H7 (cell line): ENCODE measurements at places on chromosomes 2 and 18.
A peak's percentile ranks its signal among the peaks of the same experiment; 100 is the strongest.

DNA sequence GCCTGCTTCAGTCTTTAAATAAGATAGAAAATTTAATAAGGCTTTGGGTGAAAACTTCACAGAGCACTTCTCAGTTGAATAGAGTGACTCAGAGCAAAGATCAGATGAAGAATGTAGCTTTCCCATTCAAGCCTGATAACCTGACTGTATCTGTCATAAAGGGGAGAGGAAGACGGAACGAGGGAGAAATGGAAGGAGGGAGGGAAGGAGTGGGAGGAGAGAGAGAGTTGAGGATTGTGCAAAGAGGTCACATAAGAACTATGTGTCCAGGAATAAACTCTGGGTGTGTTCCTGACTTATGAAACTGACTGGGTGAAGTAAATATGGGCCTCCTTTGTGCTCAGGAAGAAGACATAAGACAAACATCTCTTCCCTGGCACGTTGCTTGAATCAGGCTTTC lies 385.5 kb downstream of the LPIN1 start:
- DNase-seq, result no peak

- no peak for DNase-seq
Measured at GRCh38 chr2:240140511-240140910, at the start of gene OTOS. OTOS (minus strand) TSS chr2:240140658; CDS start chr2:240140326, 332 bp downstream.

- no peak for DNase-seq
Measured at GRCh38 chr2:232529806-232530547, 4.0 kb downstream of the CHRND start.

- DNase-seq, result no peak
Measured at GRCh38 chr18:33146014-33146413, 294.5 kb downstream of the CCDC178 start.

- no peak for DNase-seq
Measured at GRCh38 chr2:68762100-68762499, 27.5 kb downstream of the ARHGAP25 start.

- DNase-seq, result no peak
Measured at GRCh38 chr18:10274301-10274700, 180.1 kb upstream of the APCDD1 start.

GRCh38 chr2:175432021-175432420 lies 250.5 kb upstream of the ATP5MC3 start:
- DNase-seq, result no peak

GRCh38 chr2:8541636-8542035 lies 140.2 kb upstream of the ID2 start:
- DNase-seq, result no peak

DNA sequence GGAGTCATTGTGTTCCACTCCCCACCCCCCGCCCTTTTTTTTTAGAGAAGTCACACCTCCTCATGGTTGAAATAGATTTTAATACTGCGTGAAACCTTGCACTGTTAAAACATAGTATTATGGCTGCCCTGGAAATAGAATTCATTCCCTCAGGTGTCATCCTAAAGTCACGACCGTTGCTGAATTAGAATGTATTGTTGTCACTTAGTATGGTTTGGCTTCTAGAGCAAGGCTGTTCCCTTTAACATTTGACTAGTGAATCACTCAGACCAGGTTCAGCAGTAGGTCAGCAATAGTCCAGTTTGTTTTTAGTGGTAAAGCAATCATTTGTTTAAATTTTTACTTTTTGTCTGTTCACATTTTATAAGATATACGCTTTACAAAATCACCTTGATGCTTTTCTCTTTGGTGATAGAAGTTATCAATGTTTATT lies 1.2 kb downstream of the BABAM2 start:
- no peak for DNase-seq

DNA sequence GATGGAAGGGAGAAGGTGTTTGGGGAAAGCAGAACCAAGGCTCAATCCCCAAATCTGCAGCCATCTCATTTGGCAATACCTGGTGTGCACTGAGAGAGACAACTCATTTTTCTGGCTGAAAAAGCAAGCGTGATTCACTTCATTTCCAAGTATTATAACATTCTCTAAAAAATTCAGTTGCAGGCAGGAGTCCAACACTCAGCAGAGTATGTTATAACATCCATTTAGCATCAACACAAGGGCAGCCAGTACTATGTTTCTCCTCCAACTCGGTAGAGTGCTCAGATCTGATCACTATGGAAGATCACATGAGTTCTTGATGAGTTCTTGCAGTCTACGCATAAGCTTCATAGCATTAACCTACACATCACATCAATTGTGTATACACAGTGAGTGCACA lies 99.4 kb upstream of the PID1 start:
- no peak for DNase-seq

DNA sequence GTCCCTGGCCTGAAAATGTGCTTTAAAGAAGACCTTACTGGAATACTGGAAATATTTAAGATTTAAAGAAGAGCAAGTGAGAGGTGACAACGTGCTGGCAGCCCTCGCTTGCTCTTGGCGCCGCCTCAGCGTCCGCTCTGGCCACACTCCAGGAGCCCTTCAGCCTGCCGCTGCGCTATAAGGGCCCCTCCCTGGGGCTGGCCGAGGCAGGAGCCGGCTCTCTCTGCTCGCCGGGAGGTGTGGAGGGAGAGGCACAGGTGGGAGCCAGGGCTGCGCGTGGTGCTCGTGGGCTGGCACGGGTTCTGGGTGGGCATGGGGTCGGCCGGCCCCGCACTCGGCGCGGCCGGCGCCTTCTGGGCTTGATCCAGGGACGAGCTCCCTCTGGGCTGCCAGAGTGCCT lies 2.9 kb upstream of the COQ10B start:
- no peak for DNase-seq

DNA sequence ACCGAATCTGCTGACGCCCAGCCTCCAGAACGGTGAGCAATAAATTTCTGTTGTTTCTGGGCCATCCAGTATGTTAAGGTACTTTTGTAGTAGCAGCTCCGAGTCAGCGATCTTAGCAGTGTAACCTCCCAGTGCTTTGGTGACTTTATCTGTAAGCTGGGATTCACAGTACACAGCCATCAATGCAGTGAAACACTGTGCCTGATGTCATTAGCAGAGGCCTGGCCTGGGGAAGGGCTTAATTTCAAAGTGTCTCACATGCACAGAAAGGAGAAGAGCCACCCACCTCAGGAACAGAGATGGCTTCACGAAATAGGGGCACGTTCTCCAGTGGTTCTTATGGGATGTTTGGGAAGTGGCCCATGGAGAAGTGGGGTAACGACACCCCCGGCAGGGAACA lies 281.2 kb downstream of the PHLPP1 start:
- no peak for DNase-seq

DNA sequence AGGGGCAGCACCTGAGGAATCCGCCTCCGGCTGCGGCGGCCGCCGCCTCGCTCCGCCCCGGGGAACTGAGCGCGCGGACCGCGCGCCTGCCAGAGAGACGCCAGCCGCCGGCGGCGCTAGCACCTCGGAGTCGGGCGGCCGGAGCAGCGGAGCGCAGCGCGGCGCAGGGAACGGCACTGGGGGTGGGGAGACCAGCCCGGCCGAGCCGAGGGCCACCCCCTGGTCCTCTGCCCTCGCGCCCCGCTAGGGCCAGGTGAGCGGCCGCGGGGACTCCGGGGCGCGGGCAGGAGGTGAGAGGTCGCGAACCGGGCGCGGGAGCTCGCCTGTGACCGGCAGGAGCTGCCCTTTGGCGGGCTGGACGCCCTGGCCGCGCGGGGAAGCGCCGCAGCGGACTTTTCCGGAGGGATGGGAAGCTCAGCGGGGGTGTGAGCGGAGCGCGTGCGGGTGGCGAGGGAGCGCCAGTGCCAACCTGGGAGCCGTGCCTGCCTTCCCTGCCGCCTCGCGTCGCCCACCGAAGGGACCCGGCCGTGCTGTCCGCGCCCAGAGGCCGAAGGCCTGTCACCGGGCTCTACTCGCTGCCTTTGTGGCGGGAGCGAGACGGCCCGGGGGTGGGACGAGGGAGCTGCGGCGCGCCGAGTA lies at the start of gene GREB1L:
TSS of gene GREB1L (plus strand) at position 92 of the 639 bp plus-strand sequence. CDS start 141,287 bp downstream, outside the sequence.
- DNase-seq, result peak; percentile 90

DNA sequence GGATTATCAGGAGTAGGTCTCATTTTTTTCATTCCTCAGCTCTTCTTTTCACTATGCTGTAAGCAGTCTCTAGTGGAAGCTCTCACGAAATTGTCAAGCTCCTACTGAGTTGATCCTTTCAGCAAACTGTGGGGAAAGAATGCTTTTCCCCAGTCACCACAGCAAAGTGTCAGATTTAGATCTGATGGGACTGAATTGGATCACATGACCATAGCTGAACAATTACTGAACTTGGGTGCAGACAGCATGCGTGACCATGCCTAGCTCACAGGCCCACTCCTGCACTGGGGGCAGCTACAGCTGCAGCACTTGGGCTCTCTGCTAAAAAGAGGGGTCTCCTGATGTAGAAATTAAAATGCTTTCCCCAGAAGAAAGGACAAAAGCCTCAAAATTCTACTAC lies 3.1 kb downstream of the ARHGAP15 start:
- DNase-seq, result no peak

DNA sequence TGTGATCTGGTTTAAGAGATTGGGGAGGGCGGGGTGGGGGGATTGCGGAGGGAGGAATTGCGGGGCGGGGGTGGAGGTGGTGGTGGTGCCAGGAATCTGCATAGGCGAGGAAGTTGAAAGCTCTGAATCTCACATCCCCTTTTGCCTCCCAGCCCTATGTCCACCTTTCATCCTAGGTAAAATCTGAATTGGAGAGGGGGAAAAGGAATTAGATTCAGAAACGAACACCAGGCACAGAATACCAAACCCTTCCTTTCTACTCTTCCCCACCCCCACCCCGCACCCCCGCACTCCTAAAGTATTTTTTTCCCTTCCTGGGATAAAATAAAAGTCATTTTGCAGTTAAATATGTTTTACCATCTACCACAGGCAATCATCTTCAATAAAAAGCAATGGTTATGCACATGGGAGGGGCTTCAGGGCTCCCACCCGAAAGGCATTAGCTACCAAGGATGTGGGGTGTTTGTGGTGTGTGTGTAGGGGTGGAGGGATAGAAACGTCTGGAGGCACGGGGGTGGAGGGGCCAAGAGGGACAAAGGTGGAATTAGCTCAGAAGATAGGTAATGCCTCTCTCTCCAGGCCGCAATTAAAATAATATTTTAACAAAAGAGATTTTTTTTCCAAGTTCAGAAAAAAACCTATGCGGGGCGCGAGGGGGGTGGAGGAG lies 1.8 kb downstream of the IGFBP5 start:
- DNase-seq, result no peak

- no peak for DNase-seq
Measured at GRCh38 chr2:187594801-187595200, 40.6 kb upstream of the TFPI start.

DNA sequence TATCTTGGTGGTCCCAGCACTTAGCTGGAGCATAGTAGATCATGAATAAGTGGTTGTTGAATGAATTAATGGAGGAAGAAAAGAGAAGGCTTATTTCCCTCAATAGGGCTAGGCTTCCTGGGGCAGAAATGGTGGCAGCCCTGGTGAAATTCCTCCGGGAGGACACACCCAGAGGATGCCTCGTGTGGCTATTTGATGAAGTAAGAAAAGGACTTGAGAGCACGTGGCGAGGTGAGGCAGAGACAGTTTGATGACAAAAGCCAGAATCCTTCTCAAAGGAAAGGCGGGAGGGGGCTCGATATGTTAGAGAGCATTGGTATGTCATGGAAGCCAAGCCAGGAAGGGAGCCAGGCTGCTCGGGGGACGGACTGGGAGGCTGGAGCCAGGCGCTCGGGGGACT lies 14.7 kb downstream of the FAM228A start:
- no peak for DNase-seq

- no peak for DNase-seq
Measured at GRCh38 chr2:33729353-33729752, 130.3 kb upstream of the FAM98A start.

GRCh38 chr2:216698895-216699294 lies 3.5 kb upstream of the IGFBP5 start:
- DNase-seq, result peak; percentile 62

- no peak for DNase-seq
Measured at GRCh38 chr2:199902486-199903110, 8.5 kb upstream of the C2orf69 start.

DNA sequence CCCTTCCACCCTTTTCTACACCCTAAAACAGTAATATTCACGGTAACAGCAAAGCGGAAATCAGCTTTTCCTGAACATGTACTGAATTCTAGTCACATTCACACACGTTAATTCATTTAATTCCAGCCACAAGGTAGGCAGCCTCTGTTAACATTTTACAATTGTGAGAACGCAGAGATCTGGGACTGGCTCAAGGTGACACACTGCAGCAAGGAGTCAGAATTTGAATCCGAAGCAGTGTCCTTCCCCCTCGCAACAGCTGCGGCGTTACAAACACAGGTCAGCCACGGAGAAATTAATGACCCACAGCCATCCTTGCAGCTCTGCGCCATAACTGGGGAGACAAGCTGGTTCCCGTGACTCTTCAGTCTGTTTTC lies 818 bp upstream of the SLC20A1 start:
- DNase-seq, result no peak

DNA sequence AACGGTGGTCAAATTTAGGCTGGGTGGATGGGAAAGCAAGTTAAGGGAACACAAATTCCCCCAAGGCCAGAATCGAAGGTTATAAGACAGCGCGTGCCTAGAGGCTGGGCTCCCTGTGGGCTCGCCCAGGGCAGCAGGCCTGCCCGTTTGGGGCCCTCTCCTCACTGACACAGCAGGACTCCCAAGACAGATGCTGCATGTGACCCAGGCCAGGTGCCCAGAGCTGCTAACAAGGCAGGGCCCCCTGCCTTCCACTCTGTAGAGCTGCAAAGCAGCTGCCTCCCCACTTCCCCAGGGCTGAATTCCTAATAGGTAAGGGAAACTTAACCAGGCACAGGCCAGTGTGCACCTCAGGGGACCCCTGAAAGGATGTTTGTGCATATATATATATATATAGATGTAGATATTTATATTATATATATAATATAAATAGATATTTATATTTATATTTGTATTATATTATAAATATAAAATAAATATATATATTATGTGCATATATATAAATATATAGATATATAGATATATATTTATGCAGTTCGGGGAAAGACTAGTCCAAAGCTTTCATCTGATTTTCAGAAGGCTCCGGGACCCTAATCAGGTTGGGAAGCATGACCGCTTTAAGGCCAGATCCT lies 43.7 kb downstream of the TMEM37 start:
- peak; percentile 80 for DNase-seq

GRCh38 chr2:123563515-123563914 lies 461.6 kb upstream of the CNTNAP5 start:
- no peak for DNase-seq

DNA sequence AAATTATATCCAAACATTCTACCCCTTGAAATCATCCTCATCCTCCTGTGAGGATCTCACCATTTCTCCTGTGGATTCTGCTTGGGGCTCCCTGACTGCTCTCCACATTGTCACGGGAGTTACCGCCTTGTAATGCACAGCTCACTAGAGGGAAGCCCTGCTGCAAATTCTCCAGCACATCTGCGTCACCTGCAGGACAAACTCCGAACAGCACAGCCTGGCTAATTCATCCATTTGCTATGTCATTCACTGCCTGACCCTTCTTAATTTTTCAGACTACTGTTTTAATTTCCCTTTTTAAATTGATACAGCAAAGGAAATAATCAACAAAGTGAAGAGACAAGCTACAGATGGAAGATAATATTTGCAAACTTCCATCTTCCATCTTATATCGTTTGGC lies 627.4 kb downstream of the FBXO15 start:
- peak; percentile 27 for DNase-seq

GRCh38 chr2:146295080-146295670 lies 1549.7 kb upstream of the ACVR2A start:
- DNase-seq, result no peak
